ENCODE measurements at places on chromosomes 3 and 15.

DNA sequence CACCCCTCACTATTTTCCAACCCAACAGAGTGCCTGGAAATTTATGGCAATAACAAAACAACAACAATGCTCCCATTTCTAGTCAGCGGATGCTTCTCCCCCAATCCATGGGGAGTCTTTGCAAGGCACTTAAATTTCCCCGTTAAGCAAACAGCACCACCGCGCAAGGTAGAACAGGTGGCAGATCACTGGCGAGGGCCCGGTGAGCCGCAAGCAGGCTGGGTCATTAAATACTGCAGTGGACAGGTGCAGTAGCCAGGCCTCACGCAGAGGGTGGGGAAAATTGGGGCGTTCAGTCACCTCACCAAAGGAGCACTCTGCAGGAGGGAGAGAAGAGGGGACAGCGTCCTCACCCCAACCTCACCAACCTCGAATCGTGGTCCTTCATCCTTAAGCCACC lies 147.5 kb downstream of the NTRK3 start:
- no peak for DNase-seq

DNA sequence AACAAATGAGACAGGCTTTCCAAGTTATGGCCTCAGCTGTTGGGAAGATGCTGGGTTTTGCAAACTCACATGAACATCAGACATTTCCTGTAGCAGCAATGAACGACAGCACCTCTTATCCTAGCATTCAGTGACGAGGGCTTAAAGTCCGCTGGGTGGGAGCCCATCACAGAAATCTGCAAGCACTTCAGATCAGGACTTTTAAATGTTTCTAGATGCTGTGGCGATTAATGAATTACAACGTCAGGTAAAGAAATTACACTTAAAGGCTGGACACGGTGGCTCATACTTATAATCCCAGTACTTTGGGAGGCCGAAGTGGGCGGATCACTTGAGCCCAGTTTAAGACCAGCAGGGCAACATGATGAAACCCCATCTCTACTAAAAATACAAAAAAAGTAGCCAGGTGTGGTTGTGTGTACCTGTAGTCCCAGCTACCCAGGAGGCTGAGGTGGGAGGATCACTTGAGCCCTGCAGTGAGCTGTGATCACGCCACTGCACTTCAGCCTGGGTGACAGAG lies 3.9 kb downstream of the AEN start:
- DNase-seq: no peak

- no peak for DNase-seq
These were observed 25.0 kb downstream of the CTNNB1 start for GRCh38 chr3:41224120-41224806.

DNA sequence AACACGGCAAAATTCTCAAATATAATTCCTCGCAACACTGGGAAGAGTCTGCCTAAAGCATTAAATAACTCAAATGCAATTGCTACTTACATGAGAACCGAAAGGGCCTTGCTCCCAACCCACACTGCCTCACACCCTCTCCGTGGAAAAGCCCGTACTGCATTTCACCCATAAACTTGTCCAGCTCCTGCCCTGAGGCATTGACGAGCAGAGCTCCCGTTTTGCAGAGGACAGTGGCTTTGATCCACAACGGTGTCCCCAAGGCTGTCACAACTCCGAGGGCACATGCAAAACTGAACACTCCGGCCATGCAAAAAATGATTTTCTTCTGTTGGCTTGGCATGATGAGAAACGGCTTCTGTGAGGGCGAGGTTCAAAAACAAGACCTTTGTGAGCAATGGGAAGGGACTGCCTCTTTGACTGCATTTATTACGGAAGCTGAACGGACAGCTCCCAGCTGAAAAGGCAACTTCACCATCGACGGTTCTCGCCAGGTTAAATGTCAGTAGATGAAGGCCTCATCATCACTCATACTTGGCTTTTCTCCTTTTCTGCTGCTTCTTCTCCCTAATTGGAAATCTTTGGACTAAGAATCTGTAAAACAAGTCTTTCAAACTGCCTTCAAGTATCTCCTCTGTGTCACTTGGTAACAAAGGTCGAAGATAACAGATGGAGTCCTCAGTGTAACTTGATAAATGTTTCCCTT lies at the start of gene CLRN1:
TSS of gene CLRN1 (minus strand) at position 362 of the 706 bp plus-strand sequence. CDS start at position 343, 19 bp downstream.
- DNase-seq: no peak

- DNase-seq: no peak
These were observed 82.3 kb downstream of the CHSY1 start for GRCh38 chr15:101169495-101170071.

DNA sequence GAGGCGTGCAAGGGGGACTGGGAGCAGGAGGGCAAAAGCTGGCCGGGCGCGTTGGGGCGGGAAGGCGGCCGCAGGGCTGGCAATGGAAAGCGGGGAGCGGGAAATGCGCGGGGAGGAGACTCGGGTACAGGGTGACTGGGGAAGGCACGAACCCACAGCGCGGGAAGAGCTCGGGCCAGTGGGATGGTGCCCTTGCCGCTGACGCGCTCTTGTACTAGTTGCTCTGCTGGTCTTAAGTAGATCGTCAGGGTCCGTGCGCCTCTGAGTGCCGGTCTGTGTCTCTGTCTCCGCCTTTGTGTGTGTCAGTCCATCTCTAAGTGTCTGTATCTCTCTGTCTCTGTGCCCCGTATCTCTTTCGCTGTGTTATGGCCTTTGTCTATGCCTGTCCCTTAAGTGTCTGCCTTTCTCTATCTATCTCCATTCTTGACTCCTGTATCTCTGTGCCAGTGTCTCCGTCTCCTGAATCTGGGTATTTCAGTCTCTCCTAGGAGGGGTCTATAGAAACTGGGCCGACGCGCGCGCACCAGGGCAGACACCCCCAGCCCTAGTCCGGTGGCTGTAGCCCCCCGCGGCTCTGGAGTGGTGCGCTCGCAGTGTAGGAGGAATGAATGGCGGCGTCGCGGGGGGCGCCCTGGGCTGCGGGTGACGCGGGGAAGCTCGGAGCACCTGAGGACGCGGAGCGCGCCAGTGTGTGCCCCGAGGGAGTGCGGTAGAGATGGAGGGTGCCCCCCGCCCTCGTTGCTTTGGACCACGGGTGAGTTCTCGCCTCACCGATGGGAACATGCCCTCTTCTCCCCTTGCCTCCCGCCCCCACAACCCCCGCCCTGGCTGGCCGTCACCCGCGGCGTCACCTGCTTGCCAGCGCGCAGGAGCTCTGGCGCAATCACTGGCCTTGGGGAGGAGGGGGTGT lies 756 bp upstream of the CAMK2N2 start:
- no peak for DNase-seq

- no peak for DNase-seq
These were observed 12.1 kb downstream of the TMOD3 start for GRCh38 chr15:51841406-51842040.

GRCh38 chr3:185330238-185330637 lies 32.7 kb upstream of the MAP3K13 start:
- no peak for DNase-seq

DNA sequence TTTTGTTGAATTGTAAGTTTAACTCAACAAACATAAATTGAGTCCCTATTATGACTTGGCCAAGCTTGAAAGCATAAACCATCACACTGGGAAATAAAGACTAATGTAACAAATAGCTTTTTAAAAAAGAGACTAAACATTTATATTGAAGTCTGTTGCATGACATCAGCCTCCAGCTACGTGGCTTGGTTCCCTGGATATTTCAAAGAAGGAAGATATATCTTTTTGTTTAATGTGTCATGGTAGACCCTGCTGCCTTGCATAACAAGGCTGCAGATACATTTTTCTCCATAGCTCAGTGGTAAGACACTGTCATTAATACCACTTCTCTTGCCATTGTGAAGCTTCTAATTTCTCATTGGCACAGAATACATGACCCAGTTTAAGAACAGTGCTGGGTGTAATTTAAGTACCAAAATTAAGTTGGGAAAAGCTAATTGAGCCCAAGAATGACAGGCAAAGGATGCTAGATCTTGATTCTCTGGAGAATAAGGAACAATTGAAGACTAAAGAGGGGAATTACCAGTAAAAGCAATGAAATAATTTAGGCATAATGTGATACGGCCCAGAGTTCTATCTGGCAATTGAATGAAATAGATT lies 14.0 kb downstream of the RCN2 start:
- no peak for DNase-seq

GRCh38 chr3:71247221-71247957 lies 336.1 kb downstream of the FOXP1 start:
- no peak for DNase-seq

DNA sequence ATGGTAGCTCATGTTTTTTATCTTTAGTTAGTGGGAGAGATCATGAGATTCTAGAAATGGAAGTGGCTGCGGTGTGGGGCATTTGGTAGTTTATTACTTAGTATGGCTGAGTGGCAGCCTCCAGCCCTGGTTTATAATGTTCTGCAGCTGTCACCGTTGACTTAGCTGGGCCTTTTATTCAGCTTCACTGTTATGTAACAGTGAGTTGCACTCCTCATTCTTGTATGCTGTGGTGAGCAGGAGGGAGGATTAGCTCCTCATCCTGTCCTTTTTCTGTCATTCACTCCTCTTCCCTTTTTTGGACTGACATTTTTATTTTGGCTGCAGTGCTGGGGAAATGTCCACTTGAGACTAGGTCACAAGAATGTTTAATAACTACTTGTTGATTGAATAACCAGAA lies 29.5 kb downstream of the RAD54L2 start:
- DNase-seq: no peak

DNA sequence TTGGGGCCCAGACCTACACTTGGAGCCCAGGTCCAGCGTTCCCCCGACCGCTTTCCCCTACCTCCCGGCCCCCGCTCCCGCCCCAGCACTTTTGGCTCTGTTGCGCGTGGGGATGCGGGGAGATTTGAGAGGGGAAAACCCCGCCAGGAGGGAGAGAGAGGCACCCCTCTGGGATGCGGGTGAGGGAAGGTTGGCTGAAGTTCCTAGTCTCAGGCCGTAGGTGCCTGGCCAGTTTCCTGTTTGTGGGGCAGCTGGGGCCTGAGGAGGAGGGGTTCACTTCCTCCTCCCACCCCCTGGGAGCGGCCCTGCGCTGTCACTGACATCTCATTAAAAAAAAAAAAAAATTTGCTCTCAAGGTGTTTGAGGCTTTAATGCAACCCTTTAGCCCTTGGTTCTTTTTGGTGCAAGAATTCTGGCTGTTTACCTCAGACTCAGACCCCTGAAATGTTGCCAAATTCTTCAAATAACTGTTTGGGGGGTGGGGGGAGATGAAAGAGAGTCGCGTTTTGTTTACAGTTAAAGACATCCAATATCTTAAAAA lies 2.6 kb downstream of the FAM43A start:
- no peak for DNase-seq

DNA sequence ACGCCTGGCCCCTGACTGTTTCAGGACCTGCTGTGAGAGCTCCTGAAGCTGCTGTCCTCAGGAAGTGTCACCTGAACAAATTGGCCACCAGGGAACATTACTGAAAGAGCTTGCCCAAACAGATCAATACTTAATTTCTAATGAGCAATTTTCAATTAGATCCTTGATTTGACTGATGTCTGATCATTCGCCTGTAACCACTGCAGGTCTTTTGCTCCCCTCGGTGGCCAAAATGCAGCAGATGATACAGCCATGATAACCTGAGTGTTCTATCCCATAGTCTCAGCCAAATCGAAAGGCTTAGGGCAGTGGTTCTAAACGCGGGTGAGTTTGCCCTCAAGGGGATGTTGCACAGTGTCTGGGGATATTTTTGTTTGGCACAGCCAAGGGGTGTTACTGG lies 57.6 kb upstream of the MEX3B start:
- no peak for DNase-seq

GRCh38 chr15:101156509-101157159 lies 95.2 kb downstream of the CHSY1 start:
- DNase-seq: no peak

DNA sequence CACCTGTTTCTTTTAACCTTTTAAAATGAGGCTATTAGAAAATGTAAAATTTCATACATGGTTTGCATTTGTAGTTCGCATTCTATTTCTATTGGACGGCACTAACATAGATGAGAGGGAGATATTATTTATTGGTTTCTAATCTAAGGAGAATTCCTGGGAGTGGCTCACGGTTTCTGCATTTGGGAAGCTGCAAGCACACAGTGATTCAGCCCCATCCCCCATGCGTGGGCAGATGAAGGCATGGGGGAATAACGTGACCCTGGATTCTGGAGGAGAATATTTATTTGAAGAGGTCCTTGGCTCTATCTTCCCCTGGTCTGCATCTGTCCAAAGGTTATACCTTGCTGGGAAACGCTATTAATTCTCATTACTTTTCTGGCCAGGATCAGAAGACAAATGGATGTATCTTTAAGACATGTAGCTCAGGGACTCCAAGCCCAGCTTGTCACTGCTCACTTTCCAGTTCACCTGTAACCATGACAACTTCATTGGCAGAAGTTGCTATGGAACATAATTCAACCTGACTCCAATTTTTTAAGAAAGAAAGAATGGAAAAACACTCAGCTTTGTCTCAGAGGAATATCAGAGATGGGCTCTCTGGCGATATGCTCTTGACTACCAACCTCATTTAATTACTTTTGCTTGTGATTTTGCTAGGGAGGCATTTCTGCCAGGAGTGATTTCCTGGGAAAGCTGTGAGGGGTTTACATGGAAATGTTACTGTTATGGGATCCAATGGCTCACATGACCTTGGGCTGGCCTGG lies 27.2 kb upstream of the POMGNT2 start:
- no peak for DNase-seq

- DNase-seq: no peak
These were observed 94.1 kb upstream of the ATP2B2 start for GRCh38 chr3:10599444-10599843.

DNA sequence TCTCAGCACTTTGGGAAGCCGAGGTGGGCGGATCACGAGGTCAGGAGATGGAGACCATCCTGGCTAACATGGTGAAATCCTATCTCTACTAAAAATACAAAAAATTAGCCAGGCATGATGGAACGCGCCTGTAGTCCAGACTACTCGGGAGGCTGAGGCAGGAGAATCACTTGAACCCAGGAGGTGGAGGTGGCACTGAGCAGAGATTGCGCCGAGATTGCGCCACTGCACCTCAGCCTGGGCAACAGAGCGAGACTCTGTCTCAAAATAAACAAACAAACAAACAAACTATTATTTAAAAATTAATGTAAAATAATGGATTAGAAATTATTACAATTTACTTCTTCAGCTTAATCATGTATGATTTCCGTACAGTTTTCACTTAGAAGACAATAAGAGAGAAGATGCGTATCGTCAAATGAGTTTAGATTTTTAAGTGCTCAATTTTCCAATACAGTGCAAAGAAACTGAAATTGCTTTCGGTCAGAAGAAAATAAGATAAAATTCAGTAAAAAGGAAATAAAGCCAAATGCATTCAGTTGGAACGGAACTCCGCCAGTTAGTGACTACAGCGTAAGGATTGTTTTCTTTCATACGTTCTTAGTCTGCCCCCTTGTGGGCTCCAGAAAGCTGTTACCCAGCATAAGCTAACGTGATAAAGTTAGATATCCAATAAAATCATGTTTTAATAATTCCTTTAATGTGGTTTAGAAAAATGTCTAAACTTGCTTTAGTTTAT lies 24.8 kb downstream of the AADAC start:
- DNase-seq: no peak

GRCh38 chr3:14540821-14541385 lies 761 bp upstream of the GRIP2 start:
- DNase-seq: no peak

DNA sequence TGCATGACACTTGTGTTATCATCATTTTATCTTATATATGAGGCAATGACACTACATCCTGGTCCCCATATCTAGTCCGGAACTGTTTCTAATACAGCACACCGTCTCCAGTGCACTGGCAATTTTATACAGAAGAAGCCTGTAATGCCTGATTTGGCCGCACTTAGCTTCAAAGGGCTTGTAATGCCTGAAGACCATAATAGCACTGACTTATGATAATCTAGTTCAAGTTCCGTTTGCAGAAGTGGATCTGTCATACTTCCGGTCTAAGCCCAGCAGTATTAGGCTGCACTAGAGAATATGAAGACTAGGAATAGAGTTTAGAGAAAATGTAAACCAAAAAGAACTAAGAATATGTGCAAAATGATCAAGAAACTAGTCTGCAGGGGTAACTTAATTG lies 1.3 kb downstream of the BNIP2 start:
- DNase-seq: no peak

- no peak for DNase-seq
These were observed 58.8 kb downstream of the NCEH1 start for GRCh38 chr3:172651936-172652625.
